NCI-H446 (cell line): ENCODE measurements at places on chromosomes 5 and 9.

DNA sequence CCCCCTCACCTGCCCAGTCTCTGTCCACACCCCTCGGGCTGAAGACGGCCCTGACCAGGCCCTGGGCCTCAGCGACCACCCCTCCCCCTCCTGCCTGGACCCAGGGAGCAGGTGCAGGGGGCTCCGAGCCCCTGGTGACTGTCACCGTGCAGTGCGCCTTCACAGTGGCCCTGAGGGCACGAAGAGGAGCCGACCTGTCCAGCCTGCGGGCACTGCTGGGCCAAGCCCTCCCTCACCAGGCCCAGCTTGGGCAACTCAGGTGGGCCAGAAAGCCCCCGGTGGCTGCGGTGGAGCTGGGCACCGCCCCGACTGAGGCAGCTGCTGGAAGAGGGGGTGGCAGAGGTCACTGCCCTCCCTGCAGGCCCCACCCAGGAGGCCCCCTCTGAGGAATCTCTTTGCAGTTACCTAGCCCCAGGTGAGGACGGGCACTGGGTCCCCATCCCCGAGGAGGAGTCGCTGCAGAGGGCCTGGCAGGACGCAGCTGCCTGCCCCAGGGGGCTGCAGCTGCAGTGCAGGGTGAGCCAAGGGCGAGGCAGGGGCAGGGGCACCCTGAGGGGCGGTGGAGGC lies 7.7 kb downstream of the ENTPD8 start:
- no peak for DNase-seq

DNA sequence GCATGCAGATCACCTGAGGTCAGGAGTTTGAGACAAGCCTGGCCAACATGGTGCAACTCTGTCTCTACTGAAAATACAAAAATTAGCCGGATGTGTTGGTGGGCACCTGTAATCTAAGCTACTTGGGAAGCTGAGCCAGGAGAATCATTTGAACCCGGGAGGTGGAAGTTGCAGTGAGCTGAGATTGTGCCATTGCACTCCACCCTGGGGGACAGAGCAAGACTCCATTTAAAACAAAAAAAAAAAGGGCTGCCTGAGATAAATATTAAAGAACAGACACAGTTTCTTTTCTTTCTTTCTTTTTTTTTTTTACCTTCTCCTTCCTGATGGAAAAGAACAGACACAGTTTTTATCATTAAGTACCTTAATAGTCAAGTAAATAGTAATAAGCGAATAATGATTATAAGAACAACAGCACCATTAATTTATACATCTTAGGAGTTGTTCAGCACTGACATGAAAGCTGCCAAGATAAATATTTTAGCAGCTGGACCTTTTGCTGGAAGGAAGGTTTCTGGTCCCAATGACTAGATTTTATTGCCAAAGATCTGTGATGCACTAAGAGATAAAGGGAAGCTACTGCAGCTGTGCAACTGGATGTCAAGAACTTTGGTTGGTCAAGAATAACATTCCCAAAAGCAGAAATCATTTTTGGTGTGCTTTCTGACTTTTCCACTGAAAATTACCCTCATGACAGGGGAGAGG lies 7.0 kb downstream of the CENPP start:
- no peak for DNase-seq

GRCh38 chr9:90037146-90037797 lies 432.5 kb downstream of the GADD45G start:
- no peak for DNase-seq

GRCh38 chr5:91311697-91312501 lies 71.2 kb downstream of the ARRDC3 start:
- peak; percentile 42 for DNase-seq

DNA sequence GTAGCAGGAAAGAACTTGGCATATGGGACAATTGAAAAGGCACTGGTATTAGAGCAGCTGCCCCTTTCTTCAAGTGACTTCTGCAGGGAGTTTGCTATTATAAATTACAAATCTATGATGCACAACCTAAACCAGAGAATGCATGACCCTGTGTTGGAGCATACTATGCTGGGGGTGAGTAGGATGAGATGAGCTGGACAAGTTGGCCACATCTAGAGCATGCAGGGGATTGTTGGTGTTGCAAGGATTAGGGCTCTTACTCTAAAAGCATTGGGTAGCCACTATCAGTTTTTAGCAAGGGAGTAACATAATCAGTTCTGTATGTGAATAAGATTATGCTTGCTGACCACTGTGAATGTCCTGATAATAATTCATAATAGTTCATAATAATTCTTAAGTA lies 186.7 kb downstream of the KIAA0825 start:
- no peak for DNase-seq

GRCh38 chr9:6864102-6864501 lies 106.3 kb downstream of the KDM4C start:
- DNase-seq: no peak

DNA sequence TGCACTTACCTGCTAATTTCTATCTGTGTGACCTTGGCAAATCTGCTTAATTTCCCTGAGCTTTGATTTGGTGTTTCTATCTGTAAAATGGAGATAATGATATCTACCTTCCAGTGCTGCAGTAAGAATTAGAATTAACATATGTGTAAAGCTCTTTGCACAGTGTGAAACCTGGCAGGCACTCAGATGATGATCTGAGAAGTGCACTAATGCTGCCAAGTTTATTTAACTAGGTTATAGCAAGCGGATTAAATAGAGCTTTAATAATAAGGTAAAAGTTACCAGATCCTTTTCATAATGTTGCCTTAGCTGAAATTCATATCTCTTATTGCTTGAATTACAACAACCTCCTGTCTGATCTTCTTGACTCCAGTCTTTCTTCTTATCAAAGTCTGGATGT lies 315.3 kb upstream of the CD180 start:
- DNase-seq: peak; percentile 12

- no peak for DNase-seq
Measured at GRCh38 chr5:137114529-137114928, 384.6 kb downstream of the SPOCK1 start.

- no peak for DNase-seq
Measured at GRCh38 chr9:70948744-70949143, 172.7 kb downstream of the TRPM3 start.

- DNase-seq: peak; percentile 6
Measured at GRCh38 chr5:159058716-159059636, 40.7 kb downstream of the EBF1 start.

DNA sequence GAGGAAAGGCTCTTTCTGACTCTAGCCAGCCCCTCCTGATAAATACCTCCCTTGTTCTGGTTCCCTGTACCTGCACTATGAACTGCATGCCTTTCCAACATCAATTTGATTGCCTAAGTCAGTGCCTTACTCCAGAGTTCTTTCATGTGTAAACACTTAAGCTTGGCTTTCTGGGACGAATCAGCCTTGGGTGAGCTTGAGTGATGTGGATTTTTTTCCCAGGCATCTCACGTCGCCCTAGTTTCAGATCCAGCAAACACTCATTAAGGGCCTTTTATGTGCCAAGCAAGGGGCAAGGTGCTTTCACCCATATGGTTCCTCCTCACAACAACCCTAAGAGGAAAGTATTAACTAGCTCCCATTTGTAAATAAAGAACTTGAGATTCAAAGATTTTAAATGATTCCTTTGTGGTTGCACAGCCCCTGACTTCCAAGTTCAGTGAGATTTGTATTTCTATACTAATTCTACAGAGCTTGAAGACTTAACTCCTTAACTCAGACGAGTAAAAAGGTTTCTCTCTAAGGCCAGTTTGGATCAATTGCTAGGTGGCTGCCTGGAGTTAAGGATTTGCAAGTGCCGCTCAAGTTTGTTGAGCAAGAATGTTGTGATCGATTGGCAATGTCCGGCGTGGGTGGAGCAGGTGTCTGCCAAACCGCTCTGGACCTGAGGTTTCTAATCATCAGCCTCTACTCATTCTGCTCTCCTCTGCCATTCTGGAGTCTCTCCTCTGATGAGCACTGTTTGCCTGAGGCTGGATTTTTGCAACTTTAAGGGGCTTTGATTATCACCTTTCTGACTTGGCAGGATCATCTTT lies 20.2 kb upstream of the TJP2 start:
- DNase-seq: no peak

DNA sequence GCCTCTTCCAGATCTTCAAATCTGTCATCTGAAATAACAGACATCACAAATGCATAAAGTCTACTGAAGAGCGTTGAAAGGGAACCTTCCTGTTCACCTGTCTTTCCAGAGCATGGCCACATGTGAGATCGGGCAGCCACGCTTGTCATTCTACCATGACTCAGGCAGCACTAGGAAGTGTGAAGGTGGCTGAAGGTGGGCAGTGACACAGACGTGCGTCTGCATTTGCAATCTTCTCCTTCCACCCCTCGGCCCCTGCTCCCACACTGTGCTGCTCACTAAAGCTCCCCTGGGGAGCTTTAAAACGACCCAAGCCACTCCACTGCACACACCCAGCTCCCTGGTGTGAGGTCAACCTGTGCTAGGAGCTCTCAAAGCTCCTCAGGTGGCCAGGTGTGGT lies 2.5 kb downstream of the ENTR1 start:
- DNase-seq: no peak
